ENCODE measurements at places on chromosomes 11 and 22.

DNA sequence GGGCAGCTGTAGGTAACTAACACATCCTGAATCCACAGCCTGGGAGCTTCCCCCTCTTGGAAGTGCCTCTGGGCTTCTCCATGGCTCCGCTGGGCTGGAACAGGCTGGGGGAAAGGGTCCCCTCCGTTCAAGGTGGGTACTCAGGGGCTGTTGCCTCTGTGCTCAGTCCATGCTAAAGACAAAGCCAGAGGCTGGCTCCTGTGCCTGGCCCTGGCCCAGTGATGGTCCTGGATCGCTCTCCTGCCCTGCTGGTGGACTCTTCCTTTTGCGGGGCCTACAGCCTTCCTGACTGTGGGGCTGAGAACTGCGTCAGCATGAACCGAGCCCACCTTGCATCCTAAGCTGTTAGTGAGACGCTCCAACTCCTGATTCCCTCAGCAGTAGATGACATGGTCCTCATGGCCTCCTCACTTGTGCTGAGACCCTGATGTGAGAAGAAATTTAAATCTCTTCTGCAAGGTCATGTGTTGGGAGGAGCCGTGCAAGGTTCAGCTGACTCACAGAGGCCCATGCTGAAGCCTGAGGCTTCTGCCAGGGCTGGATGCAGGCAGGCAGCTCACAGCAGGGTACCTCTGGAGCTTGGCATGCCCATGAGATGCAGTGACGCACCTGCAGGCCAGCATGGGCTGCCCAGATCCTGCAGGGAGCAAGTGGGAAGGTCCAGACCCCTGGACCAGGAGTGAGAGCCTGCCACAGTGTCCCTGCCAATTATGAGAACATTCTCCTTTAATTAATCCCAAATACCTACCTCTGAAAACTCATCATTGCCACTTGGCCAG is 1285.5 kb downstream of the TBC1D22A start:
- no peak for DNase-seq

DNA sequence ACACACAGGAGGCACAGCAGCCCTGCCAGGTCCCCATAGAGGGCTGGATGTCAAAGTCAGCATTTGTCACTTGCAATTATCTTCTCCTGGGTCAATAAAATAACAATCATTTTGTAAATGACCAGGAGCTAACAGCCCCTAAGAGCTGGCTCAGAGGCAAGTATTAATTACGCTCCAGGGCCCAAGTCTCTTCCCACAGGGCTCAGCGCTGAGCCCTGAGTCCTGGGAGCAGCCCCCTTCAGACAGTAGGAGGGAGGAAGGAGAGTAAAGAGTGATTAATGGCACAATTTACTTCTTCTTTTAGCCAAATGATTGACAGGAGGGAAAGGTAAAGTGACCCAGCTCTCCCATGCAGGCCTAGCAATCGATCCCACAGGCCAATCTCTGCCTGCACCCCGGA is 99.0 kb upstream of the DRD2 start:
- DNase-seq: no peak

GRCh38 chr11:9568161-9568853 is 5.2 kb upstream of the WEE1 start:
- DNase-seq: no peak

DNA sequence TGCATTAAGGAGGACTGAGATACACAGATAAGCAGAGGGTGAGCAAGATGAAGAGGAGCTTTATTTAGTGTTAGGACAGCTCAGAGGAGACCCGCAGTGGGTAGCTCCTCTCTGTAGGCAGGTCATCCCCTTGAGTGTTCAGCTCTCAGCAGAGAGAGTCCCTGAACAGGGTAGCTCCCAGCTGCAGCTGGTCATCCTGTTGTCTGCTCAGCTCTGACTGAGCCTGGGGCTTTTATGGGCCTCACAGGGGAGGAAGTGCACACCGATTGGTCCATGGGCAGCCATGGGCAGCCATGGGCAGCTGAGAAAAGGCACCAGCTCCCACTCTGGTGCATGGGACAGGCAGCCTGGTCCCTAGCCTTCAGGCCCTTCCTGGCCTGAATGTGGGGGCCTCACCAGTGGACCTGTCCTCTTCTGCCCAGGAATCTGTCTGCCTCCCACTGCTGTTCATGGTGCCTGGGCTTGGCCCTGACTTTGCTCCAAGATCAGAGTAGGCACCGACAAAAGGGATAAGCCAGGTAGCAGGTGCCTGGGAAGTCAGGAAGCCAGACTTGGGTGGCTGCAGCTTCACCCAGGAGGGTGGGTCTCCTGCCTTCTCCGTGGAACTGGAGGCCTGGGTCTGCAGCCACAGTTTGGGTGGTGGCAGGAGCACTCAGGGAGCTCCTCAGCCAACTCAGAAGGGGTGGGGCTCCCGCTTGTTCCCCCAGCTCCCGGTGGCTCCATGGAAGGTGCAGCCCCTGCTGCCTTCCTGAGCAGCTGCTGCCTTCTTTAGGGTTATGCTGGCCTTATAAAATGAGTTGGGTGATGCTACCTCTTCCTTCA is 54.7 kb downstream of the MYEOV start:
- no peak for DNase-seq

DNA sequence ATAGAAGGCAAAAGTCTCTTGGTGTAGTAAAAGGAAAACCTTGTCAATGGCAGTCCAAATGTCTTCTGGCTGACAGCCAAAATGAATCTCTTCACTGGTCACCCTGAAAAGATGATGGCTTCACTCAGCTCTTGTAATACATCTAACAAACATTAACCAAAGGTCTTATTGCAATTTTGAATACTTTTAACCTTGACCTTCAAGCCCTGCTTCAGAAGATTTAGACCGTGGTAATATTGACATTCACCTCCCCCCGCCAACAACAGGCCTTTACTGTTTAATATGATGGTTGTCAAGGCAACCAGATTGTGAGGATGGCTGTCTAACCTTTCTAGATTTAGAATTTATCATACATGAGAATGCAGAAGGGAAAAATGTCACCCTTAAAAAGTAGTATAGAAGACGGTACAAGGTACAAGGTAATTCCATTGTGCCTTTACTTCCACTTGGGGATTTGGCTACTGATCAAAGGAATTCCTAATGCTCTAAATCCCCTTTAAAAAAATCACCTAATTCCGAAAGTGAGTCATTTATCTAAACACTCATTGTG is 342.3 kb downstream of the LARGE1 start:
- no peak for DNase-seq

DNA sequence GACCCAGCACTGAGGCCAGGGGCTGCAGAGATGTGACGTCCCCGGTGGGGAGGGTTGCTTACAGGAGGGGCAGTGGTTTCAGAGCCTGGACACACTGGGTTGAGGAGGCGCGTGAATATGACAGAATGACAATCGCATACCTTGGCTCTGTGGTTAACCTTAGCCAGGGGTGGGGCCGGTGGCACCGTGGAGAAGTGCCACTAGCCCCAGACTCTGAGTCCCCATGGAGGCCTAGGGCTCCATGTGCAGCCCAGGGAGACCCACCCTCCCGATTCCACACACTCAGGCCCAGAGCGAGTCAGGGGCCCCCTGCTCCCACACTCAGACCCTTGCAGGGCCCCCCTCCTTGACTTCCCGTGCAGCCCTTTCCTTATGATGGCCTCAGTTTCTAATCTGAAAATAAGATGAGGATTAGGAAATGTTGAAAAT is 3.6 kb upstream of the ACR start:
- DNase-seq: no peak

DNA sequence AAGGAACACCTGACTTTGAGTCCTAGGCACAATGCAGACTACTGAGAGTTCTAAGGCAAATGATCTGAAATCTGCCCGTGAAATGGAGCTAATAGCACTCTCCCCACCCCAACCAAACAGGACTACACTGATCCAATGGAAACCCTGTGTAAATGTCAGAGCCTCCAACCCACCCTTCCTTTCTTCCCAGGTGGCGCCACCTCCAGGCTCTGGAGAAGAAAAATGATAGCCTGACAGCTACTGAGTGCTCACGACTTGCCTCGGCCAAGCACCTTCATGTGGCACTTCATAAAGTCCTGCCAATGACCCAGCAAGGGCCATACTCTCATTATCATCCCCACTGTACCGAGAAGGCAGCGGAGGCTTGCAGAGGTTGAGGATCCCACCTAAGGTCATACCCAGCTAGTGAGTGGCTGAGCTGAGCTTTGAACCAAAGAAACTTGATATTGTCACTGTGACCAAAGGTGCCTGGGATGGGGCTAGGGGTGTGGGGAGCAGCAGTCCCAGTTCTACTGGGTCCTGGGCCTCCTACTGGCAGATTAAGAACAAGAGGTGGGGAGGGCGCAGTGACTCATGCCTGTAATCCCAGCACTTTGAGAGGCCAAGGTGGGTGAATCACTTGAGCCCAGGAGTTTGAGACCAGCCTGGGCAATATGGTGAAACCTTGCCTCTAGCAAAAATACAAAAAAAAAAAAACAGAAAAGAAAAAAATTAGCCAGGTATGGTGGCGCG is 20.5 kb downstream of the TST start:
- no peak for DNase-seq

- no peak for DNase-seq
Measured at GRCh38 chr11:120424970-120425332, 86.6 kb upstream of the GRIK4 start.

DNA sequence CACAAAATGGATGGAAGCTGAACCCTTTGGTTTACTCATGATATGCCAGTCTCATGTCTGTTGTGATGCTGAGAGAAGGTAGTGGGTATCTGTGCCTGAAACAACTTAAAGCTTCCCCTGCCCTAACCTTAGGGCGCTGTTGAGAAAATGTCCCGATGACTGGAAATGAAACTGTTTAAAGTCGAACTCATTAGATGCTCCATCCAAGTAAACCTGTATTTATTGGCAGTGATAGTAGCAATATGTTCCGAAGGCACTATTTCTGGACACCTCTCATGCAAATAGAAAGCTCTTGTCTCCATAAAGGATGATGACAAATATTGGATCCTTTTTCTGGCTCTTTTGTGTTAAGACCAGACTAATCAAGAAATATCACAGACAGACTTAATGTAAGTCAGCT is 86.2 kb downstream of the GRAMD1B start:
- DNase-seq: no peak

DNA sequence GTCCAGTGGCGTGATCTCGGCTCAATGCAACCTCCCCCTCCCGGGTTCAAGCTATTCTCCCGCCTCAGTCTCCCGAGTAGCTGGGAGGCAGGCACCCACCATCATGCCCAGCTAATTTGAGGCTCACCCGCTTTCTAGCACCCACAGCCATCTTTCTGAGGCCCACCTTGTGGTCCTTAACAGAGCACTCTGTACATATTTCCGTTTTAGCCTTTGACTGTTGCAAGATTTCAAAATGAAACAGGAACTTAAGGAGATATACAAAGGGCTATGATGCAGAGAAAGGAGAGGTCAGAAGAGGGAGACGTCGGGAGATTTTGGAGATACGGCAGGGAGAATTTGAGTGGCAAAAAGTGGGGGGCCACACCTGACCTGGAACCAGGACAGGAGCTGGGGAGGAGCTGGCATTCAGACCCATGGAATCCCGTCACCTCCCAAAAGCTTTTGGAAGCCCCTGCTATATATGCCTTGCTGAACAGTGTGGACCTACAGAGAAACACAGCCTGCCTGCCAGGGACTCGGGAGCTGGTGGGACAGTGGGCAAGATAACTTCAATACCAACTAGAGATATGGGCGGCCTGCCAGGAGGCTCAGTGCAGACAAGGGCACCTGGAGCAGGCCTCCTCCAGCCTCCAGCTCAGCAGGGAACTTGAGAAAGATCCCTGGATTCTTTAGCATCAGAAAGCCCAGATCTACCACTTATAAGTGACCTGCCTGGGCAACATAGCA is 8.0 kb upstream of the CLCF1 start:
- no peak for DNase-seq

GRCh38 chr11:116822575-116822974 is 529 bp downstream of the APOA4 start:
- no peak for DNase-seq

- DNase-seq: no peak
Measured at GRCh38 chr11:84564180-84564866, 1062.8 kb downstream of the DLG2 start.

GRCh38 chr22:22835771-22836291 is 51.8 kb upstream of the IGLL5 start:
- DNase-seq: no peak

DNA sequence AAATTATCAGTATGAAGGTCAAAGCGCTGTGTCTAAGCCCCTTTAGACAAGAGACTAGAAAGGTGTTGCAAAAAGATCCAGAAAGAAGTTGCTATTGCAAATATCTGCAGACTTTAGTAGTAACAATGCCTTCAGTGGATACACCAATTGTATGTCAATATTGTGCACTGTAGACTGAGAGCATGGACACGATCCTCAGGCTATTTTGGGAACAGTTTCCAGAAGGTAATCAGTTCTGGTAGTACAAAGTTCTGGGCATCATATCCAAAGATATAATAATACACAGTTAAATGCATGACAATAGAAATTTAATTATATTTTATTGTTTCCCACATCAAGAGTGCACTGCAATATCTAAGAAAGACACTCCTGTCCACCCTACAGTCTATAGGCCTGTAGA is 84.1 kb upstream of the LUZP2 start:
- DNase-seq: no peak

DNA sequence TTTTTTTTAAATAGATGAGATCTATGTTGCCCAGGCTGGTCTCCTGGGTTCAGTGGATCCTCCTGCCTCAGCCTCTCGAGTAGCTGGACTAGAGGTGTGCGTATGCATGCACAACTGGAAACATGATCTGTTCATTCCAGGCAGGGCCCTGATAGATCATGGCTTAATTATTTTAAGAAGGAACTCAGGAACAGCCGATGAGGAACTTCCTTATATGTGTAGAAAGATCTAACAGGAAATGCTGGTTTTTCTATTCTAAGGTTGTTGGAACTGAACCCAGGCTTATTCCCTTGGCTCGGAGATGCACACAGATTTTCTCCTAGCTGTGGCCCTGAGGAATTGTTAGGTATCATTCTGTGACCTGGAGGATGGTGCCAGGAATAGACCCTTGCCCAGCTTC is 32.4 kb downstream of the SPECC1L start:
- no peak for DNase-seq

DNA sequence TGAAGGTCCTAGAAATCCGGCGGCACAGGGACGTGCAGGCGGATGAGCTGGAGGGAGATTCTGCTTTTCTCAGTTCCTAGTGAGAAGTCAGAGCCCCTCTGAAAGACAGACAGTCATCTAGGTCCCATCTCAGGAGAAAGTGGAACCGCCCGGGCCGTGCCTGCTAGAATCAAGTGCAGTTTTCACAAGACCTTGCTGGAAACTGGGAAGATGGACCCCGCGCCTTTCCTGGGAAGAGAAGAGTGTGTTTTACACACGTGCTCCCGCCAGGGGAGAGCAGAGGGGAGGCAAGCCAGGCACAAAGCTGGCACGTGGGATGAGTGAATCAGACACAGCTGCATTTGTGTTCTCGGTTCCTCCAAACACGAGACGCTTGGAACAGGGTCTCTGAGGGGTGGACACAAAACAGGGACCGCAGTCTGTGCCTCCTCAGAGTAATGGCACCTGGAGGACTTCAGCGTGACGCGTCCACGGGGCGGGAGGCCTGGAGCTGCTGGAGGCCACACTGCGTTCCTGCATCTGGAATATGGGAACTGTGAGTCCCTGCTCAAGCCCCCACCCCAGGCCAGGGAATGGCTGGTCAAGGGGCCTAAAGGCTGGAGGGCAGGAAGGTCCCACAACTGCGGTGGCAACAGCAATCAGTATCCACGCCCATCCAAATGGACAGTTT is 218.3 kb downstream of the BRD1 start:
- no peak for DNase-seq

Data from activated naive CD8-positive, alpha-beta T cell treated with anti-CD3 and anti-CD28 coated beads, Interleukin-2, amount 50 U/mL, for 16 hours (primary cell).